ENCODE measurements at places on chromosomes 3 and 15.

DNA sequence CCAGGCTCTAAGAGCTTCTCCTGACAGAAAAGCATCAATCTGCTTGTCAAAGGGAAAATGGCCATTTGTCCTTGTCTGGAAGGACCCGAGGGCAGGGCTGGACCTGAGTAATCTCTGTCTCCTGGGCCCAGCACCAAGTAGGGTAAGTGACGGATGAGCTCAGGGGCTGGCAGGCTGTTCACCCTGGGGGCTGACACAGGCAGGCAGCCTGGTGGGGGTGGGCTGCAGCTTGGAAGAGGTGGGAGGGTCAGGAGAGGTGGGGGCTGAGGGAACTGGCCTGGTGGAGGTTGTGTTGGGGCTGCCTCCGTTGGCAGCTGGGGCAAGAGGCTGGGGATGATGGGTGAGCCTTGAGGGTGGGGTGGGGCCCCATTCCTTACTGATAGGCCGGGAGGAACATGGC, 42.3 kb upstream of the ADPGK start:
- DNase-seq = no peak

DNA sequence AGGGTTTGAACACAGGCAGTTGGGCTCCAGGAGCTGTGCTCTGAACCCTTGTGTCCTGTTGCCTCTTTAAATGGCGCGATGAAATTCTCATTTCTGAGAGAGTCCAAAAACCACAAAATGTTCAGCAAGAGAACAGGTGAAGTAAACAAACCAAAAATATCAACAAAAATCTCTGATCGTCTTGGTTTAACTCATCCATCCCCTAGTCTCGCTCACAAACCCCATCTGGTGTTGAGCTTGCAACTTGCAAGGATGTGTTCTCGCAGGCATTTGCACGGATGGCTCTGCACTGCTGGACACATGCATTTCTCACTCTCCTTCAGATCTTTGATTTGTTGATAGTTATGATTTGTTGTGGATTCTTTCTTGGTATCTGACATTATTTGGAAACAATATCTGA, 31.1 kb downstream of the FAH start:
- DNase-seq = no peak

DNA sequence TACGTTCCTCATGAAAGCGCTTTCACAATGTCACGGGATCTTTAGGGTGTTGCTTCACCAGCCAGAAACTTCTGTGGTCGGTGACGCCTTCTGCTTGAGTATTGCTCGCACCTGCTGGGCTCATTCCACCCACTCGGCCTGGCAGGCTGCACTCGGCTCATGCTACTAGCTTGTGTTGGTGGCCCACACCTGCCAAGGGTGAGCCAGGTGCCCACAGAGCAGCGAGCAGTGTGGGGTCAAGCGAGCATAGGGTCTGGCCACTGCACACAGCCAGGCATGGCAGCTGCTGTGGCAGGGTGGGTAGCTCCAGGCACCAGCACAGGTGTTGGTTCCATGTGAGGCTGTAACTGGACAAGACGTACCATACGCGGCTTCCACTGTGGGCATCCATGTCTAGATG, 202.9 kb upstream of the CADM2 start:
- no peak for DNase-seq

- DNase-seq = no peak
Observed at GRCh38 chr15:26157081-26157480, 294.0 kb upstream of the ATP10A start.

GRCh38 chr3:126542340-126543241, 16.1 kb downstream of the C3orf22 start:
- DNase-seq = no peak

GRCh38 chr3:41202834-41203345, 3.6 kb downstream of the CTNNB1 start:
- DNase-seq = no peak

DNA sequence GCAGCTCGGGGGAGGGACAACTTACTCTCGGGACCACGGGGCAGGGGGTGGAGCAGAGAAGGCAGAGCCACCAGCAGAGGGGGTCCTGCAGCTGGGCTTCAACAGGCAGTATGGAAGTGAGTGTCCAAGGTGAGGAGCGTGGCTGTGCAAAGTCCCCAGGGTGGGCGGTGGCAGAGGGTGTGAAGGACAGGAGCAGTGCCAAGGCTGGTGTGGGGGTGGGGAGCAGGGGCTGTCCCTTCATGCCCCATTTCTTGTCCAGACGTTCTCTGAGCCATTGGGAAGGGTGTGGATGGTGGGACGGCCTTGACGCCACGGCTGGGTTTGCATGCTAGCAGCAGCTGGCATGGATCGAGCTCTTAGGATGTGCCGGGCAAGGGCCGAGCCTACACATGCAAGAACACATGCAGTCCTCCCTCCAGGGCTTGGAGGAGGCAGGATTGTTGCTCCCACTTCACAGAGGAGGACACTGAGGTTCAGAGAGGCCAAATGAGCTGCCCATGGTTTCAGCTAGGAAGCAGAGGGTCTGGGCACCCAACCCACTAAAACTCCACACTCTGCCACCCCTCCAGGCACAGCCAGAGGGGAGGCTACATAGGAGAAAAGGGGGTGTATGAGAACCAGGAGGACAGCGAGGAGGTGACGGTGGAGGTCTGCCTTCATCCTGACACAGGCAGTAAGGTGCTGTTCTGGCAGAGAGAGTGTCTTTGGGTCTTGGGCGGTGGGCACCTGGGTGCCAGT, 93.6 kb downstream of the TBC1D2B start:
- DNase-seq = no peak

- DNase-seq = no peak
Observed at GRCh38 chr3:186879781-186880180, 37.3 kb downstream of the ADIPOQ start.

GRCh38 chr15:100253640-100254039, 88.1 kb downstream of the ADAMTS17 start:
- DNase-seq = no peak

GRCh38 chr15:20646529-20647142, 105.0 kb upstream of the GOLGA6L6 start:
- DNase-seq = no peak

DNA sequence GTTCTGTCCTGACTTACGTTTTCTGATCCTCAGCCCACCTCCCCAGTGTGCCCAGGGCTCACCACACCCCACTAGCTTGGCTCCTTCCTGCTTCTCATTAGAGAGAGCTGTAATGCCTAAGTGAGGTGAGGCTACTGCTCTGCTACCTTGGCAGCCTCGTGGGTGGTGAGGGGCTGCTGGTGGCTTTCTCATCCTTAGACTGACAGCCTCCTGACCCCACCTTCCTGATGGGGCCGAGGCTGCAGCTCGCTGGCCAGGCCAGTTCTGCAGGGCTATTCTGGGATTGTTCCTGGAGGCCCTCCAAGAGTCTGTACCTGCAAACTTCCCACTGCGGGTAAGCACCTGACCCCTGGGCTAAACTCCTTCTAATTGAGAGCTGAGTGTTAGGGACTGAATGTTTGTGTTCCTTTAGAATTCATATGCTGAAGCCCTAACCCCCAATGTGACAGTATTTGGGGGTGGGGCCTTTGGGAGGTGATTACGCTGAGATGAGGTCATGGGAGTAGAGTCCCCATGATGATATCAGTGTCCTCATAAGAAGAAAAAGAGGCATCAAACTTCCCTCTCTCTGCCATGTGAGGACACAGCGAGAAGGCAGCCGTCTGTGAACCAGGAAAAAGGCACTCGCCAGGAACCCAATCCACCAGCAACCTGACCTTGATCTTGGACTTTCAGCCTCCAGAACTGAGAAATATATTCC, 38.1 kb upstream of the IQSEC1 start:
- no peak for DNase-seq

DNA sequence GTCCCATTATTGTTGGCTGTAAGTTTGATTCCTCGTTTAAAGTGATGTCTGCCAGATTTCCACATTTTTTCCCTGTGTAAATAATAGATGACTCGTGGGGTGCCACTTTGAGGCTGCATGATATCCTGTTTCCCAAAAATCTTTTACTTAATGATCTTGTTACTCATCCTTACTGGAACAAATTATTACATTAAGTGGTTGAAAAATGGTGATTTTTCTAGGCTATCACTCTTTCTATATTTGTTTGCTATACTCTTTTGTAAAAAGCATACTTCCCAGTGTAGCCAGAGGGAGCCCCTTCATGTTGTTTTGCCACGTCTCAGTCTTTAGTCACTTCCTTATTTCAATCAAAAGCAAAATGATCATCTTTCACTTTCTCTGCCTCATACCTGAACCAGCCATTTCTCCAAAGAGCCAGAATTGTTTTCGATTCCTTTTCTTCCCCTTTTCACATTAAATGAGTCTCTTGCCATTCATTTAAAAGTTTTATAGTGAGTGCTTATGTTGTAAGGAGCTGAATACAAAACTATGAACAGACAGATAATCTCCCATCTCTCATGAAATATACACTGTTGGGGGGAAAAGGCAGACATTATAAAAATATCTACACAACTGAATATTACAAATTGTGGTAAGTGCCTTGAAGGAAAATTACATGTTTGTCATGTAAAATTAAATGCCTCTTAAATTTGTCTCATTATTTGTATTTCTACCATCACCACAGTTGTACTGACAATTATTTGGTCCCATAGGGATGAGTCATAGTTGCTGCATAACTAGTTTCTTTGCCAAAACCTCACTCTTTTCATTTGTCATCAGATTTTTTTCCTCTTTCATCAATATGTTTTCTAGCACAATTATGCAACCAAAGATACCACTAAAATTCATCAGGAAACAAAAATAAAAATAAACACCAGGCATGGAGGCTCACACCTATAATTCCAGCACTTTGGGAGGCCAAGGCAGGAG, 41.5 kb downstream of the ADGRG7 start:
- no peak for DNase-seq

DNA sequence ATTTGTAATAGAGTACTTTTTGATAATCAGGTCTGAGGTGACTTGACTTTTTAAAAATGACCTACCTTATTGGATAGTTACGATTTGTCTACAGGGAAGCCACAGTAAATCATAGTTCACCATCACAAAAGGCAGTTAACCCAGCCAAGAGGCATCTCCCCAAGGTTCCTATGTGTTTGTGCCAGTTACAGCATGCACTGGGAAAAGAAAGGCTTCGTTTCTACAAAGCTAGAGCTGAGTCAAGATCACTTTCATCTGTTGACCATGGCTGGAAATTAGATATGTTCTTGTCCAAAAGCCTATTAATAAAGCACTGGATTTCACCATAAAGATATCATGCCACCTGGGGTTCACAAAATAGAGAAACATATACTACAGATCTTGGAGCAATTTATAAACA, 139.9 kb downstream of the GREM1 start:
- DNase-seq = no peak

GRCh38 chr3:119469418-119470189, 841 bp downstream of the POGLUT1 start:
- no peak for DNase-seq

DNA sequence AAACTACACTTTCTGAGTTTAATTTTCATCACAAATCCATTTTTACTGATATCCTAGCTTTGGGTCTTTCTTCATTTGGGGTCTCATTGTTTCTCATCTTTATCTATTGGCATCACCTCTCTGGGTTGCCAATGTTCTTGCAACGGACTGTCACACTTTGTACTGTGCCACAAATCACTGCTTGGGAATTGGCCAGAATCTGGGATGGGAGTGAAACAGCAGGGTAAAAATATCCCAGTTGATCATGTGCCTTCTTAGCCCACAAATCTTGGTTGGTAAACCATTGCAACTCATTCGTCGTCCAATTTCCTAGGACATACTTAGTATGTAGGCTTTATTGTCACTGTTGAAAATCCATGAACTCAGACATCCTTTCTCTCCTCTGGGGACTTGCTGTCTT, 698.5 kb downstream of the OTOL1 start:
- DNase-seq = no peak

DNA sequence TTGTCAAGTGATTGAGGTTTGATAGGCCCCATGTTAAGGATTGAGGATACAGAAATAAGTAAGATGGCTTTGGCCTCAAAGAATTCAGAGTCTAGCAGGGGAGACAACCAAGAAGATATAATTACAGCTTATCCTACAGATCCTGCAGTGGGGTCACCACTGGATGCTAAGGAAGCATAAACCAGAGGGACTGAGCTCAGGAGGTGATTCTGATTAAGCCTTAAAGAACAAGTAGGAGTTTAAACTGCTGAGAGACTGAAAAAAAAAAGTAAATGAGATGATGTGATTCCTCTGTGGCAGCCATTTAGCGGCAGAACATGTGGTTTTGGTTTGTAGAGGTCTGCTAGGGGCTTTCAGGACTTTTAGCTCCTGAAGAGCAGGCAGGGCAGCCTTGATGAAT, 72.1 kb upstream of the ROPN1 start:
- DNase-seq = no peak

- DNase-seq = no peak
Observed at GRCh38 chr3:105119801-105120340, 246.8 kb upstream of the ALCAM start.

- no peak for DNase-seq
Observed at GRCh38 chr15:66388043-66388363, 1.3 kb downstream of the MAP2K1 start.

DNA sequence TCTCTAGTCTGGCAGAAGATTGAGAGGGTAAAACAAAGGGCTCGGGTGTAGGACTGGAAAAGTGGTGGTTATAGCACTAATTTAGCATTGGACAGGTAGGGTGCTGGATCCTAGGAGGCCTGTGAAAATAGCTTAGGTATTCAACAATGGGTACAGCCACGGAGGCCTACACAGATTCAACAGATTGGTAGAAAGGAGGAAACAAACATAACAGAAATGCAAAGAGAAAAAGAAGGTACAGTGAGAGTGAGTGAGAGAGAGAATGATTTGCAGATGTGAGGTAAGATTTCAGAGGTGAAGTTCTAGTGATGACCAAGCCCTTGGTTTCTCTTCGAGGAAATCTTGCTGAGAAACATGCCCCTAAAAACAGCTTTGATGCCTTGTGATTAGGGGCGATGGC, 37.9 kb downstream of the ADIPOQ start:
- no peak for DNase-seq

GRCh38 chr15:40028853-40029252, 10.1 kb downstream of the SRP14 start:
- DNase-seq = no peak

DNA sequence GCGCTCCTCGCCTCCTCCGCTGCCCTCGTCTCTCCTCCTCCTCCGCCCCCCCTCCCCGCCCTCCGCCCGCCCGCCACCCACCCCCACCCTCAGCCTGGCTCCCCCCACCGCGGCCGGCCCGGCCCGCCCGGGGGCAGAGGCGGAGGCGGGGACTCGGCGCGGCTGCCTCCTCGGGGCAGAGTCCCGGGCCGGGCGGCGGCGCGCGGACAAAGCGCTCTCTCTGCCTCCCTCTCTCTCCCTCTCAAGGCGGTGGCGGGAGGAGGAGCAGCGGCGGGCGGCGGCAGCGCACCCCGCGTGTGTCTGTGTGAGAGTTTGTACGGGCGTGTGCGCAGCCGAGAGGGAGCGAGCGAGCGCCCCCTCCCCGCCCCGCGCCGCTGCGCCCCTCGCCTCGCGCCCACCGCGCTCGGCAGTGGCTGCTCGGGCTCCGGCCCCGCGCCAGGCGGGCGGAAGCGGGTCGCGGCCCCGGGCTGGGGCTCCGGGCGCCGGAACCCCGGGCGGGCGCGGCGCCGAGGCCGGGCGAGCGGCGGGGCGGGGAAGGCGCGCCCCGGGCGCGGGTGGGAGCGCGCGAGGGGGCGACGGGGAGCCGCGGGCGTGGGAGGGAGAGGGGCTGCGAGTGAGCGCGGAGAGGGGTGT, at the start of gene IGF2BP2:
Gene IGF2BP2 (minus strand): TSS at position 37 of the 633 bp plus-strand sequence. CDS start 82 bp downstream, outside the sequence.
- peak; percentile 49 for DNase-seq
